ENCODE measurements at places on chromosomes 2 and 18.

- DNase-seq = no peak
Measured at GRCh38 chr2:198214114-198214596, 409.8 kb downstream of the PLCL1 start.

- DNase-seq = no peak
Measured at GRCh38 chr2:171939058-171939742, 16.9 kb downstream of the HAT1 start.

- no peak for DNase-seq
Measured at GRCh38 chr18:43720041-43720440, 442.8 kb upstream of the SYT4 start.

DNA sequence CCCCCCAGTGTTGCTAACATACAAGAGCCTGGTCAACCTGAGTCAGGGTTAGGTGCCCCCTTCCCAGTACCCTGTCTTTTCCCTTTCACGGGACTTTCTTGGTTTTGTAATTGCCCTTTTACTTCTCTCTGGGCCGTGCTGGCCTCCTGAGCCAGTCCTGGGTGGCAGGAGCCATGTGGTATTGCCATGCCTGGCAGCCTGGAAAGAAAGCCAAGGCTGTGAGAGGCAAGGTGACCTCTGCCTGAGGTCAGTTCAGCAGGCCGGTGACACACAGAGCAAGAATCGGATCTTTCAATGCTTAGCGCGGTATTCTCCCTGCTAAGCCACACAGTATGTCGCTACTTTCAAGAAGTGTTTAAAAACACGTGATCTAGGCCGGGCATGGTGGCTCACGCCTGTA, 52.3 kb downstream of the C18orf63 start:
- DNase-seq = no peak

- DNase-seq = no peak
Measured at GRCh38 chr2:20484034-20484617, 37.3 kb downstream of the RHOB start.

- no peak for DNase-seq
Measured at GRCh38 chr2:35125278-35125677, 1230.3 kb upstream of the CRIM1 start.

DNA sequence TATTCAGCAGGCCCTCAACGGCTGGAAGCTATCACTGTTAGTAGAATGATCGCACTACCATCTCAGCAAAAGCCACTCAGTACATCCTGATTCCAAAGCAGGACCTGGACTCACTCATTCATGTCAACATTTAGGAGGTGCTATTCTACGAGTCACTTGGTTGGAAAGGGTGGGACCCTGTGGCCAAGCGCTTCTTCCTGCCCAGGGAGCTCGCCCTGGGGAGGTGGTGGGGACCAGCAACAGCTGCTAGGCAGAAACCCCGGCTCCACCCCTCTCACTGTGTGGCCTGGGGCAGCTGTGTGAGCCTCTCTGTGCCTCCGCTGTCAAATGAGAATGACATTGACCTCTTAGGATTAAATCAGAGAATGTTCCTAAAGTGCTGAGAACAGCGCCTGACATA, 231.4 kb downstream of the EIPR1 start:
- no peak for DNase-seq

DNA sequence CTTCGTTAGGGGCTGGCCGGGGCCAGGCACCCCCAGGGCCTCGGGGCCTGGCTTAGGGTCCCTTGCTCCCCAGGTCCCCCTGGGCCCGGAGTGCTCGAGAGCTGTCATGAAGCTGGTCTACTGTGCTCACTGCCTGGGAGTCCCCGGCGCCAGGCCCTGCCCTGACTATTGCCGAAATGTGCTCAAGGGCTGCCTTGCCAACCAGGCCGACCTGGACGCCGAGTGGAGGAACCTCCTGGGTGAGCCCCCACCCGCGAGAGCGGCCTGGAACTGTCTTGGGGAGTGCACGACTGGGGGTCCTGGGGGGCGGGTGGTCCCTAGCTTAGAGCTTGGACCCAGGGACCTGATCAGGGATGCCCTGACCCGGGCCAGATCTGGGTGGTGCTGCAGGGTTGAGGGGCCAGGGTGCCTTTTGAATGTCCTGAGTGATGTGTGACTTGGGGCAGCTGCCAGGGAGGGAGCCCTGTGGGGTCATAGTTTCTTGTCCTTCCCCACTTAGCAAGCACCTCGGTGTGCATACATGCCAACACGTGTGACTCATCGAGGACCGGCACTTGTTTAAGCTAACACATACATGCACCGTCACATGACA, 27.9 kb downstream of the GPC1 start:
- DNase-seq = no peak

DNA sequence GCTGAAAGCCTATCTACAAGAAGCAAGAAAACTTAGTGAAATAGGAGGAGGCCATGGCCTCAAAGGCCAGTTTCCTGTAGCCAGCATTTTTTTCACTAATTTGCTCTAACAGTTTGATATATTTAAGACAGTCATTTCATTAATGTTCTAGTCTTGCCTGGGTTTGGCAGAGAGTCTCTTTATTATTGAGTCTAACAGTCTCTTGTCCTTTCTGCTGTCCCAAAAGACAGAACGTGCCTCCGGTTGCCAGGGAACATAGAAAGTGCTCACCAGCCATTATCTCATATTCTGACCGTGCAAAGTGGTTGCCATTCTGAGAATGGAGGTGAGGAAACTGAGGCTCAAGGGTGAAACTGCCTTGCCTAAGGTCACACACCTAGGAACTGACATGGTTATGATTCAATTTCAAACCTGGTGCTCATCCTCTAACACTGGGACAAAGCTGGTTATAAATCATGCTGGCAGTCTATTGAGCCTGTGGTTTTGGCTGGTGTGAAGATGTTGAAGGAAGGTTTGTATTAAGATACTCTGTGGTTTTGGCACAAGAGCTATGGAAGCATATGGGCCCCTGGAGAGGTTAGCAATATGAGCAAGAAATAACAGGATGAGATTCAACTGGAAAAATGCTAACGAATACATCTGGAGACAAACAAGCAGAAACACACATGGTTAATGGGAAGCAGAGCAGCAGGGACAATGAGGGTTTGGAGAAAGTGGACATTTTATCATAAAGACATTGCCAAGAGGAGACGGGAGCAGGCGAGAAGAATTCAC, 903.3 kb upstream of the KLHL29 start:
- no peak for DNase-seq

Data from NCI-H187 (cell line).